Gastrocnemius medialis (tissue), 4 donors: ENCODE measurements at places on chromosomes 3 and 15.

- no peak for DNase-seq
- no peaks in the 10 kb centered on the region for H3K27me3 ChIP-seq
- peaks cover 36% of the 10 kb centered on the region for H3K4me1 ChIP-seq
- H3K27ac ChIP-seq, result peak overlapping the region; percentile 80
- H3K4me3 ChIP-seq, result peak overlapping the region; percentile 37
Observed at GRCh38 chr3:152196782-152197181, 71.9 kb upstream of the MBNL1 start.

GRCh38 chr15:90113166-90113565 lies 10.9 kb upstream of the IDH2 start:
- H3K36me3 ChIP-seq, result no peaks in the 10 kb centered on the region
- H3K4me1 ChIP-seq, result no peaks in the 10 kb centered on the region
- no peak overlapping the region for H3K27ac ChIP-seq
- no peak overlapping the region for H3K4me3 ChIP-seq
- DNase-seq, result no peak

DNA sequence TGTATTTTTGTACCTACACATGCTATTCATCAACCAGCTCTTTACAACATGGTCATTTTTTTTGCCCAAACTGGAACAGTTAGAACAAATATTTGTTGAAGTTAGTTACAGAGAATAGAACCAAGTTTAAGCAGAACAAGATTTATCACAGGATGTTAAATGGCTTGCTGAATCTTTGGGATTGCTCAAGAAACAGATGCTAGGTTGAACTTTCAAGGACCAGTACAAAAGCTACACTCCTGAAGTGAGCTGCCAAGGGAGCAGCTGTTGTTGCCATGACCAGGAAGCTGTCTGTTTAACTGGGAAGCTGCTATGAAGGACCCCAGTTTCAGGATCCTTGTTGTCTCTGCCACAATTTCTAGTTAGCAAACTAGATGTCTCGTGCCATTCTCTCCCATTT lies 53.7 kb downstream of the ZIC1 start:
- no peaks in the 10 kb centered on the region for H3K4me1 ChIP-seq
- H3K4me3 ChIP-seq, result no peak overlapping the region
- no peaks in the 10 kb centered on the region for H3K36me3 ChIP-seq

- H3K4me3 ChIP-seq, result no peak overlapping the region
- no peak for DNase-seq
- H3K27ac ChIP-seq, result no peak overlapping the region
- H3K36me3 ChIP-seq, result no peaks in the 10 kb centered on the region
- peaks cover 10% of the 10 kb centered on the region for H3K27me3 ChIP-seq
- no peaks in the 10 kb centered on the region for H3K4me1 ChIP-seq
Observed at GRCh38 chr15:39914977-39915376, 5.1 kb downstream of the GPR176 start.

GRCh38 chr15:27897481-27897880 lies 201.6 kb downstream of the OCA2 start:
- no peak for DNase-seq
- H3K27ac ChIP-seq, result no peak overlapping the region
- H3K4me3 ChIP-seq, result no peak overlapping the region
- H3K27me3 ChIP-seq, result no peaks in the 10 kb centered on the region
- no peaks in the 10 kb centered on the region for H3K4me1 ChIP-seq
- no peaks in the 10 kb centered on the region for H3K36me3 ChIP-seq

DNA sequence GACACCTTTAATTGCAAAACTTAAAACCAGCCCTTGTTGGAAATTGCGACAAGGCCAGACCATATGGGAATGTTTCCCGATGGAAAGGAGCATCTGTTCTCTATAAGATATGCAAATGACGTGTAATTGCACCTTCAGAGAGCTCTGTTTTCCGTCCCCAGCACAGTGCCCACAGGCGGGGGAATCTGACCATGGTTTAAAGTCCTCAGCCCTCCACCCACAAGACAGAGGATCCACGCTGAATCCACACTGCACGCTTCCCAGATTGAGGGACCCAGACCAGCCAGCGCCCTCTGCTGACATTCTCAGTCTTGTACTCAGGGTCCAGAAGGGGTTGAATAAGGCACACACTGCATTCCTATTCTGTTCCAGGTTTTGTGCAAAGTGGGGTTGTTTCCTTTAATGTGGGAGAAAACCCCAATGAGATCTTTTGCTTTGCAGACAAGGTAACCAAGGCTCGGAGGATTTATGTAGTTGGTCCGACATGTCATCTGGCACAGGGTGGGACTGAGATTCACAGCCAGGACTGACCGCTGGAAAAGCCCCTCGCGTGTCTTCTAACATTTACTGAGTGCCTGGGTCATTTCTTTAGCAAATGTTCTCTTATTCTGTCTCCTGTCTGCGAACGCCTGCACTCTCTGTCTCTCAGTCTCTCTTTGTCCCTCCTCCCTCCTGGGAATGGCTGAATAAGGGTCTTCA lies 36.8 kb upstream of the KLHL25 start:
- no peak overlapping the region for H3K4me3 ChIP-seq
- no peak overlapping the region for H3K27ac ChIP-seq
- DNase-seq, result peak; percentile 46
- H3K27me3 ChIP-seq, result no peaks in the 10 kb centered on the region
- H3K4me1 ChIP-seq, result no peaks in the 10 kb centered on the region
- no peaks in the 10 kb centered on the region for H3K36me3 ChIP-seq

DNA sequence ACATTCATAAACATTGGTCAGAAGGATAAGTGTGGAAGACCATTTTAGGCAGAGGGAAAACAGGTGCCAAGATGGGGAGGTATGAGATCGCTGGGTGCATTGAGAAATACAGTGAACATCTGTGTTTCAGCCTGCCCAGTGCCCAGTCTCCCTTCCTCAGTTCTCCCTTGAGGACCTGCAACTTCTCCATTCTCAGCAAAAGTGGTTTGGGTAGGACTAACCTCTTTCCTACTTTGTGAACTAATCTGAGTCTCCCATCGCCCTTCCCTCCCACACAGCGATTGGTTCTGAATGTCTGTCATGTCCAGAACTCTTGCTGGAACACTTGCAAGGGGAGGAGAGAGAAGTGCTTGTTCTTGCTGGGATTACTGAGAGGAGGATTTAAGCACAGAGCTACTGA lies 10.9 kb upstream of the CCNL1 start:
- H3K4me3 ChIP-seq, result no peak overlapping the region
- H3K4me1 ChIP-seq, result peaks cover 25% of the 10 kb centered on the region
- peak; percentile 13 for DNase-seq
- no peaks in the 10 kb centered on the region for H3K36me3 ChIP-seq

DNA sequence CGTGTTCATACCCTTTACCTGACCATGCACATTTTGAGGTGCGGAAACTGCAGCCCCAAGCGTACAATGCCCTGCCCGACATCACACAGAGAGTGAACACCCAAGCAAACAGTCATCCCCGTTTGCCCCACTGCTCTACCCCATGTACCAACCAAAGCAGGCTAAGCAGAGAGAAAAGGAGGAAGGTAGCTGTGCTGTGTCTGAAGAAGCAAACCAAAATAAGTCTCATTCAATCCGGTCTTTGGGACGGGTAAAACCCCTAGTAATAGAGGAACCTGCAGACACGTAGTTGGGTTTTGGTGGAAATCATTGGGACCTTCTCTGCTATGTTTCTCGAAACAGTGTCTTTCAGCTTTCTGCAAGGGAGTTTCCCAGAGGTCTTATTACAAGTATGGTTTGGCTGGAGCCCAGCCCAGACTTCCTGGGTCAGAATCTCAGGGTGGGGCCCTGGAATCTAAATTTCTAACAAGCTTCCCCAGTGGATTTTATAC lies 164.6 kb upstream of the HES1 start:
- no peaks in the 10 kb centered on the region for H3K27me3 ChIP-seq
- H3K27ac ChIP-seq, result no peak overlapping the region
- no peak for DNase-seq
- H3K4me1 ChIP-seq, result peaks cover 4% of the 10 kb centered on the region
- no peaks in the 10 kb centered on the region for H3K36me3 ChIP-seq
- H3K4me3 ChIP-seq, result no peak overlapping the region

- peaks cover 12% of the 10 kb centered on the region for H3K4me1 ChIP-seq
- no peak overlapping the region for H3K4me3 ChIP-seq
- no peak for DNase-seq
Observed at GRCh38 chr3:42983927-42984326, 4.8 kb downstream of the GASK1A start.

GRCh38 chr3:135083756-135084155 lies 288.7 kb downstream of the EPHB1 start:
- H3K4me1 ChIP-seq, result no peaks in the 10 kb centered on the region
- no peak for DNase-seq
- H3K27ac ChIP-seq, result no peak overlapping the region
- H3K4me3 ChIP-seq, result no peak overlapping the region
- H3K27me3 ChIP-seq, result no peaks in the 10 kb centered on the region

DNA sequence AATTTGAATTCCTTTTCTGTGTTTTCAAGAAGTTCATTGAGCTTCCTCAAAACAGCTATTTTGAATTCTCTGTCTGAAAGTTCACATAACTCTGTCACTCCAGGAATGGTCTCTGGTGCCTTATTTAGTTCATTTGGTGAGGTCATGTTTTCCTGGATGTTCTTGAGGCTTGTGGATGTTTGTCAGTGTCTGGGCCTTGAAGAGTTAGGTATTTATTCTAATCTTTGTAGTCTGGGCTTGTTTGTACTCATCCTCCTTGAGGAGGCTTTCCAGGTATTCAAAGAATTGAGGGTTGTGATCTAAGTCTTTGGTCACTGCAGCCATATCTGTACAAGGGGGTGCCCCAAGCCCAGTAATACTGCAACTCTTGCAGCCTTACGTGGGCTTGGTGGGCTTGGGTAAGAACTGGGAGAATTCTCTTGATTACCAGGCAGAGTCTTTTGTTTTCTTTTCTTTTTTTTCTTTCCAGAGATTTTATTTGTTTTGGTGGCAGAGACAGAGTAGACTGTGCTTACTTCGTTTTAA lies 19.3 kb upstream of the CCNDBP1 start:
- H3K36me3 ChIP-seq, result peaks cover 44% of the 10 kb centered on the region
- no peak overlapping the region for H3K4me3 ChIP-seq
- H3K27me3 ChIP-seq, result no peaks in the 10 kb centered on the region
- no peak for DNase-seq

DNA sequence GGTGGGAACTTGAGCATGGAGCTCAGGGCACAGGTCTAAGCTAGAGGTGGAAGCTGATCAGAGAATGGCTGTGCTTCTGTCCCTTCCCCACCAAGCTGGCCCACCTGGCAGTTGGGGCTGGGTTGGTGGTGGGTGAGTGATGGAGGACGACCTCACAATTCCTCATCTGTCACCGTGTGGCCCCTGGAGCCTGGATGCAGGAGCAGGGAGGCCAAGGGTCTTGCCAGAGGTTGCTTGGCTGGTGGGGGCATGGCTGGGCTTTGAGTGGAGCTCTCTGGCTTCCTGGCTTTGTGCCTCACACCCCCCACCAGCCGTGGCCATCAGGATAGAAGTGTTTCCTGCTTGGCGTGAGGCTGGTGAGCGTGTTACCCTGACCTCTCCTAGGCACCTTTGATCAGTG lies 36.0 kb downstream of the FBLN2 start:
- no peaks in the 10 kb centered on the region for H3K36me3 ChIP-seq
- no peak overlapping the region for H3K4me3 ChIP-seq
- no peak for DNase-seq
- no peaks in the 10 kb centered on the region for H3K4me1 ChIP-seq
- H3K27ac ChIP-seq, result no peak overlapping the region

DNA sequence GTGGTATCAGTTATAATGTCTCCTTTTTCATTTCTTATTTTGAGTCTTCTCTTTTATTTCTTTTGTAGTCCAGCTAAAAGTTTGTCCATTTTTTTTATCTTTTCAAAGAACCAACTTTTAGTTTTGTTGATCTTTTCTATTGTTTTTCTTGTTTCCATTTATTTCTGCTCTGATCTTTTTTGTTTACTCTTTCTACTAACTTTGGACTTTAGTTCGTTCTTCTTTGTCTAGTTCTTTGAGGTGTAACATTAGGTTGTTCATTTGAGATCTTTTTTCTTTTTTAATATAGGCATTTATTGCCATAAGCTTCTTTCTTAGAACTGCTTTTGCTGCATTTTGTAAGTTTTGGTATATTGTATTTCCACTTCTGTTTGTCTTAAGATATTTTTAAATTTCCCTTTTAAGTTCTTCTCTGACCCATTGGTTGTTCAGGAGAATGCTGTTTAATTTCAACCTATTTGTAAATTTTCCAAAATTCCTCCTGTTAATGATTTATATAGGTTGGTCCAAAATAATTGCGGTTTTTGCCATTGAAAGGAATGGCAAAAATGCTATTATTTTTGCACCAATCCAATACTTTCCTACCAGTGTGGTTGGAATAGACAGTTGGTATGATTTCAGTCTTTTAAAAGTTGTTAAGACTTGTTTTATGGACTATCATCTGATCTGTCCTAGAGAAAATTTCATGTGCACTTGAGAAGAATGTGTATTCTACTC lies 51.2 kb downstream of the KAT2B start:
- no peak overlapping the region for H3K4me3 ChIP-seq
- DNase-seq, result no peak
- H3K36me3 ChIP-seq, result peaks cover 7% of the 10 kb centered on the region
- no peak overlapping the region for H3K27ac ChIP-seq
- no peaks in the 10 kb centered on the region for H3K27me3 ChIP-seq

GRCh38 chr3:182969277-182969676 lies 11.1 kb downstream of the DCUN1D1 start:
- H3K4me1 ChIP-seq, result peaks cover 45% of the 10 kb centered on the region
- no peaks in the 10 kb centered on the region for H3K27me3 ChIP-seq
- peak overlapping the region; percentile 42 for H3K27ac ChIP-seq
- DNase-seq, result no peak
- no peaks in the 10 kb centered on the region for H3K36me3 ChIP-seq

DNA sequence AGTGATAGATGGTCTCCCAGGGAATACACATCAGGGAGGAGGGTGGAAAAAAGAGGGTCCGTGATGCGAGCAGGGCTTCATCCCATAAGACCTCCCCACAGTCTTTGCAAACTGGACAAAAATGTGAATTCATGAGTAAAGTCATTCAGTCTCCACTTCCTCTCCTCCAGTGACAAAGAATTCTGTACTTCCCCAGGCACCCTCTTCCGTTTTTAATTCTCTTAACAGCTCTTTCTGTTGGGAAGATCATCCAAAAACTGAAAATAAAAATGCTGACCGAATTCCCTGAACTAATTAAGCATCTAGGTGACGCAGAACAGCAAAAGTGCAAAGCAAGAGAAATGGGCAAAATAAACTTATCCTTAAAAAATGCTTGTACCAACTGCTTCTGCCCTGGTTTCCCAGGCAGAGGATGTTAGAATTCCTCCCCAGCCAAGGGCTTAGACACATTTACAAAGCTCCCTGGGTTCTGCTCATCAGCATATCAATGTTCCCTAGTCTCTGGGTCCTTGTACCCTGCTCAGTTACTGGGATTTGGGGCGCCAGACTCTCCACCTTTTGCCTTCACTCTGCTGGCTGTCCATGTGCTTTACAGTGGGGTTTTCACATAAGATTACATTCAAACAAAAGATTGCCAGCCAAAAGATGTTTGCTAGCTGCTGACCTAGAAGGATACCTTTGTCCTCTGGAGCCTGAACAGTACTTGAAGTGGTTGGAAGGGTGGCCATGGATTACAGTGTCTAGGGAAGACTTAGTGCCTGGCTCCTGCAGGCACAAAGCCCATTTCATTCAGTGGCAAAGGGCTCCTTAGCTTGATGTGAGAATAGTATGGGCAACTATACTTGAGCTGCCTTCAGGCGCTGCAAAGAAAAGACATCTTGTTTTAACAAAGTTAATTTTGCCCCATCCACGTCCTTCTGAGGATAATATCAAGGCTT lies 69.4 kb downstream of the ARNT2 start:
- no peaks in the 10 kb centered on the region for H3K4me1 ChIP-seq
- H3K36me3 ChIP-seq, result no peaks in the 10 kb centered on the region
- no peak overlapping the region for H3K27ac ChIP-seq
- no peak for DNase-seq
- no peak overlapping the region for H3K4me3 ChIP-seq
